ENCODE measurements at places on chromosomes 2 and 18.

DNA sequence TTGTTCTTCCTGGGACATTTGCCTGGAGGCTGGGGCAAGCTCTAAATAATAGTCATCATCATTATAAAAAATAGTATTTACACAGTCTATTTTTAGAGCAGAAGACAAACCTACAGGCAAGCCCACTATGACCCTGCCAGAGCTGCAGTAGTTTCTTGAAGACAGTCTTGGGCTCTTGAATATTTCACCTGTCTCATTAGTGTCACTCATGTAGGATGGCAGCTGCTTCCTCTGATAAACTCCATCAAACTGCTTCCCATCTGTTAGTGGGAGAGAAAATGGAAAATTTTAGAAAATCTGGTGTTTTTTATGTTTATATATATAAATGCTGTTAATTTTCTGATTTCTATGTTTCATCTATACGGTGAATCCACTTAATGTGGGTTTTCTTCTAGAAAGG lies 8.5 kb upstream of the CYRIA start:
- no peak for DNase-seq

DNA sequence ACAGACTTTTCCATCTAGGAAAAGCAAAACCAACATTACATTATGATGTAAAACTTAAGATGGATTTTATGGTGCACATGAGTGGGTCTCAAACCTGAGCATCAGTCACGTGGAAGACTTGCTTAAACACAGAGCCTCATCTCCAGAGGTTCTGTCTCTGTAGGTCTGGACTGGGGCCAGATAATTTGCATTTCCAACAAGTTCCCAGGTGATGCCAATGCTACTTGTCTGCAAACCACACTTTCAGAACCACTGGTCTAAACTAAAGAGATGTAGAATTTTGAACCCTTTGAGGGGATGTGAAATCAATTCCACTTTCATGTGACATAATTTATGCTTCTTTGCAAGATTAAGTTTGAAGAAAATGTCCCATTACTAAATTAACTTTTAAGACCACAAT lies 522.8 kb downstream of the MBD2 start:
- DNase-seq = no peak

- DNase-seq = no peak
These were observed 48.5 kb downstream of the RTN4 start for GRCh38 chr2:55001716-55002115.

DNA sequence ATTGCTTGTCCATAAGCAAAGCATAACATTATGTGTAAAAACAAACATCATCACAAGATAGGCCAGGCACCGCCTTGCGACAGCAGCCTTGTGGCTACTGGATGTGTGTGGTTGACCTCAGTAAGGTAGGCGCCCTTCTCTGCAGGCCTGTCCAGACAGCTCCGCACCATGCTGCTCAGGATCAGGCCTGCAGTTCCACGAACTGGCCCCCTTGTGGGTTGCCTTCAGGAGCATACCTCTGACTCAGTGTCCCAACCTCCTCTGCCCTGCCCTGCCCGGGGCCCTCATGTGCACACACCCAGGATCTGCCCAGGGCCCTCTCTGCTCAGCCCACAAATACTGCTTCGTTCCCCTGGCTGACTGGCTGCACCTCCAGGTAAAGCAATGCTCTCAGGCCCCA lies 16.1 kb upstream of the ZNF236 start:
- no peak for DNase-seq

DNA sequence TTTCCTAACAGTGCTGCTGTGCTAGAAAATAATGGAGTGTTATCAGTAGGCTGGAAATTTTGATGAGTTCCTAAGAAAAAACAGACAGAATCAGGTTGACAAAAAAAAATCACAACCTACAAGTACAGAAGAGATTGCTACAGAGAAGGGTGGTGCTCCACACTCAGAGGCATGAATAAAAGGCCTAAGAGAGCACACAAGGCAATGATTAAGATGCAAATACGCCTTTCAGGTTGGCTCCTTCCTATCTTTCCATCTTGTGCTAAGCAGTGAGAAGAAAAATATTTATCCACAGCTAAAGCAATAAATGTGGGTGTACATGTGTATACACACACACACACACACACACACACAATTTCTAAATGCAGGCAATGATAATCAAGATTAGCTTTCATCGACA lies 130.6 kb upstream of the UBE2E3 start:
- no peak for DNase-seq

GRCh38 chr2:165637396-165637795 lies 156.7 kb downstream of the GALNT3 start:
- DNase-seq = no peak

DNA sequence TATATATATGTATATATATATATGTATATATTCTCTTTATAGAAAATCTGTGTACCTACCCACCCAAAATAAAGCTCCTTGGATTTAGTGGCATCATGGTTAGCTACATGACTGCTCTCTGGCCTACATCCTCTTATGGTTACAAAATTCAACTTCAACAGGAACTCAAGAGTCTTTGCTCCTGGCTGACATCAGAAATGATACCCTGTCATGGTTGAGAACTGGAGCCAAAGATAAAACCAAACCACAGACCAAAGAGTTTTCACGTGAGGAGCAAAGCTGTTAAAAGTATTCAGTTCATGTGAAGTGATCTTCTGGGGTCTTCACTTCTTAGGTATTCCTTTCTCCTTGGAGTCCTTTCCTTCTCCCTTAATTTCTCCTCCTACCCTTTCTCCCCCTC lies 476.3 kb downstream of the SOX11 start:
- DNase-seq = no peak

DNA sequence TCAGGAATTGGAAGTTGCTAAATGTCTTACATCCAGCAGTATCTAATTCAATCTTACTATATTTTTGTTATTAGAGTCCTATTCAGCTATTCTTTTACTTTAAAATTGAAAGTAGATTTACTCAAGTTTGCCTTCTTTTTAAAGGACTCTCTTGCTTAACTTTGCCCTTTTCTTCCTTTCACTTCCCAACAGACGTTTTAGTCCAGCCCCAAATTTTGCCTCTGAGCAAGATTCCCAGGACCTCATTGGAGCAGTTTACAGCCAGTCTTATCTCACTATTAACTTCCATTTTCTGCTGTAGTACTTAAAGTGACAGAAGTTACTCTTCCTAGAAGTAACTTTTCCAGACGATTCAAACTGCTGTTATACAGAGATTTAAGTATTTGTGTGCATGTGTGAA lies 1.7 kb upstream of the PRKD3 start:
- DNase-seq = no peak

DNA sequence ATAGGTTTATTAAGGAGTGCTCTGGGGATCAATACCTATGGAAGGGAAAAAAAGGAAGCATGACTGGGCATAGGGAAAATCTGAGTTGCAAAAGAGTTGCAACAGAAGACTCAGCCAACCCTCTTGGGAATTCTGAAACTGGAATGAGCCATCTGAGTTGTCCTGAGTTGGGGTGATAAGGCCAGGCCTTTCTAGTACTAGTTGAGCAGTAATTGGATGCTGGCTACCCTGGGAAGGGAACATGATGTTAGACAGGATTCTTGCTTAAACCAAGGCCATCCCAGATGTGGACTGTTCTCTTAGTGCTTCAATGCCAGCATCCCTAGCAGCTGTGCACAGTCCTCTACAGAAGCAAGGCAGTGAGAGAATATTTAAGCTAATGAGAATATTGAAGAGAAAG lies 348.8 kb upstream of the GULP1 start:
- DNase-seq = no peak

GRCh38 chr2:105405291-105405690 lies 6.4 kb upstream of the FHL2 start:
- DNase-seq = no peak

DNA sequence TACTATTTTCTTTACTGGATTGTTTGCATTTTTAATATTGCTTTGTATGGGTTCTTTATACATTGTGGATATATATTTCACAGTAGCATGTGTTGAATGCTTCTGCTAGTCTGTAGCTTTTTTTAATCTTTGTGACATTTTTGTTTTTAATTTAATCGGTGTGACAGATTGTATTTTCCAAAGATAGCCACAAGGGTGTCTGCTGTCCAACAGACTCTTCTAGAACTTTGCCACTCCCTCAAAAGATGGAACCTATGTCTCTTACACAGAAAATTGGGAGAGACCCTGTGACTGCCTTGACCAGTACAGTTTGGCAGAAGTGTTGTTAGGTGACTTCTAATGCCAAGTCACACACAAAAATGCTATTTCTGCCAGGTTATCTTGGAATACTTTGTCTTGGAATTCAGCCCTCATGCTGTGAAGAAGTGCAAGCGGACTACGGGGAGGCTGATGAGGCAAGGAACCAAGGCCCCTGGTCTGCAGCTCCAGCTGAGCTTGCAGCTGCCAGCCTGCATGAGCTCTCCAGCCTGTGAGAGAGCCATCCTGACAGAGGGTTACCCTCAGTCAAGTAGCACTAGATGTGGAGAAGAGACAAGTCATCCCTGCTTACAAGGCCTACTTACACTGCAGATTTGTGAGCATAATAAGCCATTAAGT lies 110.8 kb downstream of the TDRD15 start:
- DNase-seq = no peak

DNA sequence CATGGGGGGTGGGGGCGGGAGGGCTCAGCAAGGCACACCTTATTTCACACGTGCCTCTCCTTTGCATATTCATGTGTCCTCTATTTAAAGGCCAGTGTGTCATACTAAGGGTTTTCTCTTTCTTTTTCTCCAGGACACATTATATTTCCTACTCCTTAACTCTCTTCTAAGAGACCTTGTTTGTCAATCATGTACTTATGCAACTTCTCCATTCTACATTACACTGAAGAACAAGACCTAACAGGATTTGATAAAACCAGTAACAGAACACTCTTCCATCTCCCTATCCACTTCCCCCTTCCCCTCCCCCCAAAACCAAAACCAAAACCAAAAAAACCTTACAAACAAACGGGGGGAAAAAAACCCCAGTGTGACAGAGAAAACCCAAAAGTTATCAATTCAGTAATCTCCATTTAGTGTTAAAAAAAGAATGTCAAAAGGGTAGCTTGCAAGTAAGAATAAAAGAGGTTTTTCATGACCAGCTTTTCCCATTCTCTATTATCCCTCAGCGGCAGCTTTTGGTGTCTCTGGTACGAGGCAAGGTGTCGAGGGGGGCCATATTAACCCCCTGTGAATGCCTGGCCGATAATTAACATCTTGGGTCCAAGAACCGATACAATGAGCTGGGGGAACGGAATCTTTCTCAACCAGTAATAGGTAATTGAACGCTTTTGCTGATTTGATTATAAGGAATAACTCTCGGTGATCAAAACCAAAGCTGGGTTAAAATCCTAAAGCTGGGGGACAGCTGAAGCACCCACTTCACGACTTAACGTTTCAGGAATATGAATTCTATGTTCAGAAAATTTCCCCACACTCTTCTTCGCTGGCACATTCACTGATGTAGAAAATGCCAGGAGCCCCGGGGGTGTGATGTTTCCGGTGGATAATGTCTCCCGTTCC lies 191.0 kb upstream of the TCF4 start:
- DNase-seq = no peak

- no peak for DNase-seq
These were observed 9.7 kb upstream of the ARL5A start for GRCh38 chr2:151837926-151838325.
